ENCODE measurements at places on chromosomes 2 and 18.

GRCh38 chr2:234257859-234258561, 207.5 kb downstream of the SPP2 start:
- no peak for DNase-seq

DNA sequence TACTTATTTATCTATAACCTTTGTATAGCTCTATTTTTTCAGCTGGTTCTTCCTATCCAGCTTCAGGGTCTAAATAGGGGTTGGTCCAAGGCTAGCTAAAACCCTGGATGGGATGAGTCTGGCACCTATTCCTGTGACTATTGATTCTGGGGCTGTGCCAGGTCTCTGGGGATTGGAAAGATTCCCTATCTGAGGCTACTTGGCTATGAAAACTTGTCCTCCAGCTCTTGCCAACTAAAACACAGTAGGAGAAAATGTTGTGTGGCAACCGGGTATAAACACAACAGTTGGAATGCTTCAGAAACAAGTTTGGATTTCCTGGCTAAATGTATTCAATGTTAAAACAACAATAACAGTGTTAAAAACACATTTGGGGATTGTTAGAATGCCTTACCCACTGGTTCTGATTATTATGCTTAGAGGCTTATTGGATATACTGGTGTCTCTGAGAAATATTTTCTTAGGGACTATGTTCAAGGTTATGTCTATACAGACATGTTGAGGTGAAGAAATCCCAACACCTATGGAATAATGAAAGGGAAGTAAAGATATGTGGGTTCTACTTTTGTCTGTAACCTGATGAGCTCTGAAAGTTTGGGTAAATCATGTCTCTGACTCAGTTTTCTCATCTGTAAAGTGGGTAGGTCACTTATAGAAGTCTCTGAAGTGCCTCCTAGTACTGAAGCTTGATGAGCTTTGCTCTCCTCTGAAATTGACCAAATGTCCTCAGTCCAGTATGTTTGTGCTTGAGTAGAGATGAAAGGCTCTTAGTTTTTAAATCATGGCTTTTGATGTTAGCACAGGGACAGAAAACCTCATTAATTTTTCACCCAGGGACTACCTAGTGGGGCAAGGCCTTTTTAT, 460.7 kb downstream of the MTX2 start:
- DNase-seq, result peak; percentile 89

GRCh38 chr2:167861574-167862193, 385.7 kb downstream of the STK39 start:
- DNase-seq, result no peak

GRCh38 chr2:109204412-109204811, 75.4 kb downstream of the SH3RF3 start:
- no peak for DNase-seq

DNA sequence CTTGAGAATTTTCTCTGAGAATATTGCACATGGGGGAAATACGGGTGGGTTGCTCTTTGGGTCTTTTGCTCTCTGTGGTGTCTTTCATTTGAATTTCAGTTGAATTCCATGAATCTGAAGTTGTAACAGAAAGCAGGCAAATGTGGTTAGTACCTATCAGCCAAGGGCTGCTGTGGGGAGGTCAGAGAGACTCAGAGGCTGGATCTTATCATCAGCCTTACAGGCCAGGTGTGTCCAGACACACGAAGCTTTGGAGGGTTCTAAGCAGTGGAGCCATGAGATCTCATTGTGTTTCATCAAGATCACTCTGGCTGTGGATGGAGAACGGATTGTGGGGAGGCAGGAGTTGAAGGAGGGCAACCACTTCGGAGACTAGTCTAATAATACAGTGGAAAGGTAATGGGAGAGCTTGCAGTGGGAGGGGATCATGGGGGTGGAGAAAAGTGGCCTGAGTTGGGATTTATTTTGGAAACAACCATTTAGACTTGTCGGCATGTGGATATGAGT, 68.1 kb downstream of the GNAL start:
- no peak for DNase-seq

DNA sequence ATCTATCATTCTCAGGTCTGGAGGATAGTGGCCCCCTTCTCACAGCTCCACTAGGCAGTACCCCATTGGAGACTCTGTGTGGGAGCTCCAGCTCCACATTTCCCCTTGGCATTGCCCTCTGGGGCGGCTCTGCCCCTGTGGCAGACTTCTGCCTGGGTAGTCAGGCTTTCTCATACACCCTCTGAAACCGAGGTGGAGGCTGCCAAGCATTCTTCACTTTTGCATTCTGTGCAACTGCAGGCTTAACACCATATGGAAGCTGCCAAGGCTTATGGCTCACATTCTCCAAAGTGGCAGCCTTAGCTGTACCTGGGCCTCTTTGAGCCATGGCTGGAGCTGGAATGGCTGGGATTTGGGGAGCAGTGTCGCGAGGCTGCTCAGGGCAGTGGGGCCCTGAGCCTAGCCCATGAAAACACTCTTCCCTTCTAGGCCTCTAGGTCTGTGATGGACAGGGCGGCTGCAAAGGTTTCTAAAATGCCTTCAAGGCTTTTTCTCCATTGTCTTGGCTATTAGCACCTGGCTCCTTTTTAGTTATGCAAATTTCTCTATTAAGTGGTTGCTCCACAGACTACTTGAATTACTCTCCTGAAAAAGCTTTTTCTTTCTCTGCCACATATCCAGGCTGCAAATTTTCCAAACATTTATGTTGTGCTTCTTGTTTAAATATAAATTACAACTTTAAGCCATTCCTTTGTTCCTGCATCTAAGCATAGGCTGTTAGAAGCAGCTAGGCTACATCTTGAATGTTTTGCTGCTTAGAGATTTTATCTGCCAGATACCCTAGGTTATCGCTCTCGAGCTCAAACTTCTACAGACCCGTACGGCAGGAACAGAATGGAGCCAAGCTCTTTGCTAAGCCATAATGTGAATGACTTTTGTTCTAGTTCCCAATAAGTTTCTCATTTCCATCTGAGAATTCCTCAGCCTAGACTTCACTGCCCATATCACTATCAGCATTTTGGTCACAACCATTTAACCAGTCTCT, 206.5 kb downstream of the CPS1 start:
- no peak for DNase-seq

- DNase-seq, result no peak
Observed at GRCh38 chr2:57902578-57902977, 144.0 kb upstream of the VRK2 start.

DNA sequence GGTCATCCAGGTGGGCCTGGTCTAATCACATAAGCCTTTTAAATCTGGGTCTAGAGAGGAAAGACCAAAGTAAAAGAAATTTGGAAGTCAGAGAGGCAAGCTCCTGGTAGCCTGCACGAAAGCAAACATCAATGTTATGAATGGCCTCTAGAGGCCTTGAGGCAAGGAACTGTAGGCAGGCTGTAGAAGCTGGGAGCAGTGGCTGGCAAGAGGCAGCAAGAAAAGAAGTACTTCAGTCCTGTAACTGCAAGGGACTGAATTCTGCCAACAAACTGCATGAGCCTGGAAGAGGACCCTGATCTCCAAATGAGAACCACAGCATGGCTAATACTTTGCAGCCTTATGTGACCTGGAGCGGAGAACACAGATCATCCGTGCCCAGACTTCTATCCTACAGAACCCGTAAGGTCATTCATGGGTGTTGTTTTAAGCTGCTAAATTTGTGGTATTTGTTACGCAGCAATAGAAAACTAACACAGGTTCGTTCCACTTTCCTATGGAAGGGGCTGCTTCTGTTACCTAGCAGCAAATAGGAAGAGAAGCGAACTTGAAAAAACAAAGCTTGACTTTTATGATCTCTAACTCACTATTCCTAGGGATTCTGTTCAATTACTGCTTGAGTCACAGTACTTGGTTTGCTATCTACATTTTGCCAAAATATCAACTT, 1.2 kb downstream of the IMMT start:
- no peak for DNase-seq

- no peak for DNase-seq
Observed at GRCh38 chr2:224682134-224682533, 34.0 kb downstream of the CCDC195 start.

DNA sequence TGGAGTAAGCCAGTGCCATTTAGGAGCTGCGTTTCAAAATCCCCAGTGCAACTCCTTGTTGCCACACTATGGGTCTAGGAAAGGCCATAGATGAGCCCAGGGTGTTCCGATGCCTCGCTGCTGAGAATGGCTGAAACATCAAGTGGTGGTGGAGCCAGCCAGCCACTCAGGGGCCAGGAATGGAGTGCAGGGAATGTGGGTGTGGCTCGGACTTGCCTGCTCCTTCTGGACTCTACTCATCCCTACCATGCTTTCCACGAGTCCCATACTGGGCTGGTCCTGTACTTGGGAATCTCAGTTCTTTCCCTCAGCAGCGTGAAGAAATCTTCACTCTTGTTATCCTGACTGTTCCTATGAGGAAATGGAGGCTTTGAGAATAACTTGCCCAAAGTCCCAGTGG, 143.5 kb downstream of the INSIG2 start:
- no peak for DNase-seq

- peak; percentile 63 for DNase-seq
Observed at GRCh38 chr18:5456577-5457461, 87.0 kb downstream of the EPB41L3 start.

GRCh38 chr2:239275044-239275685, 125.7 kb downstream of the HDAC4 start:
- no peak for DNase-seq

DNA sequence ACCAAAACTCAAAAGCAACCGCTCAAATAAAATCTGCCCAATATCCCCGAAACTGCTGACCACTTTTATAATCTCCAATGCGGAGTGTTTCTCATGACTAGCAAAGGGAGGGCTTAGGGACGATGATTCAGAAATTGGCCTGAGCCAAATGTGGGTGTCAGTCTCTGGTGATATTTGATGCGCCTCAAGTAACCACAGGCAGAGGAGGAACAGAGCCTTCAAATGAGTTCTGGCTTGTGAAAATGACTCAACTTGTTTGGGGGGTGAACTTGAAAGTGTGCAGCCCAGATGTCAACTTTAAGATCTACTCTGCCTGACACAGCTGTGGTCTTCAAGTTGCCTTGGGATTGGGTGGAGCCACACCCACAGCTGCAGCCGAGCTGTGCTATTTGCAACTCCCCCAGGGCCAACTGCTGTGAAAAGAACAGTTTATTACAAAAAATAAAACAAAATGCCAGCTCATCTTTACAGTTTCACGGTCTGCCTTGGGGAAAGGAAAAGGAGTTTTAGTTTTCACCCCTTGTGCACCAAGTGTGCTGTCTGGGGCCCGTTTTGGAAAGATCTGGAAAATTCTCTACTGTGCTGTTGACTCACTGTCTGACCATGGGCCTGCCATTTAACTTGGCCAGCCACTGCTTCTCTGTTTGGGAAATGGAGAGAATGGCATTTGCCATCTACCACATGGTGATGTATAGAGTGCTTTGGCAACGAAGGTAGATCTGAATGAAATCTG, 222.1 kb downstream of the MTX2 start:
- no peak for DNase-seq

DNA sequence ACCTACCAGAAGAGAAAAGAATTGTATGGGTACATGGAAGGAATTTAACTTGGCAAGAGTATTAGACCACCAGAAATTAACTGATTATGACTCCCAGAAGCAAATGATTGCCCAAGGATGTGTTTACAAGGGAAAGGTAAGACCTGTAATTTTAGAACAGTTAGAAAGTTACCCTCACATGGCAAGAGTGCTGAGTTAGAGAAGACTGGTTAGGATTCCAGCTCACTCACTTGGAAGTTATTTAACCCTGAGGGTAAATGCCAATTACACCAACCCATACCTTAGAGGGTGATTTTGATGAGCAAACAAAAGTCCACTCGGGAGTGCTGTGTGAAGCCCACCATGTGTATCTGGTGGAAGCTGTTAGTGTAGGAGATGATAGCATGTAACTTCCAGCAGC, 170.2 kb downstream of the TPGS2 start:
- no peak for DNase-seq

GRCh38 chr2:181308766-181309515, 148.2 kb upstream of the ITGA4 start:
- DNase-seq, result no peak

- no peak for DNase-seq
Observed at GRCh38 chr2:130849896-130850787, 13.4 kb downstream of the ARHGEF4 start.

DNA sequence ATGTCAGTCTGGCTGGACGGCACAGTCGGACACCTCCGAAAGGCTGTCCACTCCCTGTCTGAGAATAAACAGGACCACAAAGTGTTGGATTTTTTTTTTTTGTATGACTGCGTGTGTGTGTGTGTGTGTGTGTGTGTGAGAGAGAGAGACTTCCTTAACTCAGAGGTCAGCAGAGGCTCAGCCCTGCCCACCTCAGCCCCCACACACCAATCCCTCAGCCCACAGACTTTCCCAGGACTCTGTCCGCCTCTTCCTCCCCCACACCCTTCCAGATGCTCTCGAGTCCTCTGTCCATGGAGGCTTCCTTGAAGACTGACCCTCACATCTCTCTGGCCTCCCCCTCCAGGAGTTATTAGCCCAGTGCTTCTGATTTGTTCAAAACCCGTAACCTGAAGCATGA, 147.3 kb downstream of the BCL11A start:
- DNase-seq, result no peak

GRCh38 chr2:218194880-218195279, 22.1 kb upstream of the ARPC2 start:
- no peak for DNase-seq

- DNase-seq, result no peak
Observed at GRCh38 chr18:78625847-78626246, 353.8 kb upstream of the SALL3 start.

DNA sequence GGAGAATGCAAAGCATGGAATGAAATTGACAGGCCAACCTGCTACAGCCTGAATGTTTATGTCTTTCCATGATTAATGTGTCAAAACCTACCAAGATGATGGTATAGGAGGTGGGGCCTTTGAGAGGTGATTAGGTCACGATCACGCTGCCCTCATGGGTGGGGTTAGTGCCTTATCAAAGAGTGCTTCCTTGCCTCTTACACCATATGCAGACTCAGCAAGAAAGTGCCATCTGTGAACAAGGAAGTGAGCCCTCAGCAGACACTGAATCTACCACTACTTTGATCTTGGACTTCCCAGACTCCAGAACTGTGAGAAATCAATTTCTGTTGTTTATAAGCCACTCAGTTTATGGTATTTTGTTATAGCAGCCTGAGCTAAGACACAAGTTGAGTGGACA, 147.5 kb upstream of the BCL2L11 start:
- no peak for DNase-seq

DNA sequence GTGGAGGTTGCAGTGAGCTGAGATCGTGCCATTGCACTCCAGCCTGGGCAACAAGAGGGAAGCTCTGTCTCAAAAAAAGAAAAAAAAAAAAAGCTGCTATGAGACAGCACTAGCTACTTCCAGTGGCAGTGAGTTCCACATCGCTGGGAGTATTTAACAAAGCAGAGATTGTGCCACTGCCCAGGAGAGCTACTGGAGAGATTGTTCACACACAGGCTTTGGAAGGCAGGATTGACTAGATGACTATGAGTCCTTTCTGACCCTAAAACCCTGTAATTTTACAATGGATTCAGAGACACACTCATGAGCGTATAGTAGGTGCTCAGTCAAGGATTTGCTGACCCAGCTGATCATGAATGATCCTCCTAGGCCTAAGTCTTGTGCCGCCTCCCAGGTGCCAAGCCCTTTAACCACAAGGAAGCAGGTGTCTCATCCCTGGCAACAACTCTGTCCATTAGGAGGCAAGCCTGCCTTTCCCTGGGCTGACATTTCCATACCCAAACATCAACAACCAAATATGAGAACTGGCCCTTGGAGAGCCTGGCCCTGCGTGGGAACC, 45.0 kb upstream of the ODC1 start:
- DNase-seq, result no peak

GRCh38 chr2:23709311-23709710, 217.6 kb downstream of the ATAD2B start:
- no peak for DNase-seq

All from left lung (tissue), 14 donors.